ENCODE measurements at places on chromosomes 5 and 9.

- no peak for DNase-seq
Measured at GRCh38 chr5:8576178-8576577, 707.2 kb downstream of the MTRR start.

DNA sequence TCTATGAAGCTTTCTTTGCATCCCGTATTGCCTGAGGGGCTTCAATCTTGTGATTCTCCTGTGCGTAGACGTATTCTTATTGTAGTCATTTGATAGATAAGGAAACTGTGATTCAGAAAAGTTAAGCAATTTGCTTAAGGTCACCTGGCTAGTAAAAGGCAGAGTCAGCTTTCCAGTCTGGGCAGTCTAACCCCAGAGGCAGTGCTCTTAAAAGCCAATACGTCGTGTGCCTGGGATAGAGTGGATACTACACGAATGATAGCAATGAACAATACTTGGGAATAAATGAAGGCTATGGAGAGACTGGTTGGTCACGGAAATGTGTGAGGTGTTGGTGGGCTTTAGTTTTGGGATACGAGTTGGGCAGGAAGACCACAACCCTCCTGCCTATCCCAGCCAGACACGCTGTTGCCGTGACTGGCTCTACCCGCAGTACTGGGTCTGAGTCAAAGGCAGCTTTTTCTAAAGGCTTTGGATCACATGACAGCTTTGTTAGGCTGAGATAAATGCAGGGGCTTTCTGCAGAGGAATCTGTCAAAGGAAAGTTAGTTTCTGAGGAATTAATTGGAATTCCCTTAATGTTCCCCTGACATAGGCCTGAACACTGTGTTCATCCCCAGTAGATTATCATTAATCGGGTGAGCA is 302.6 kb downstream of the KIF4B start:
- DNase-seq, result no peak

DNA sequence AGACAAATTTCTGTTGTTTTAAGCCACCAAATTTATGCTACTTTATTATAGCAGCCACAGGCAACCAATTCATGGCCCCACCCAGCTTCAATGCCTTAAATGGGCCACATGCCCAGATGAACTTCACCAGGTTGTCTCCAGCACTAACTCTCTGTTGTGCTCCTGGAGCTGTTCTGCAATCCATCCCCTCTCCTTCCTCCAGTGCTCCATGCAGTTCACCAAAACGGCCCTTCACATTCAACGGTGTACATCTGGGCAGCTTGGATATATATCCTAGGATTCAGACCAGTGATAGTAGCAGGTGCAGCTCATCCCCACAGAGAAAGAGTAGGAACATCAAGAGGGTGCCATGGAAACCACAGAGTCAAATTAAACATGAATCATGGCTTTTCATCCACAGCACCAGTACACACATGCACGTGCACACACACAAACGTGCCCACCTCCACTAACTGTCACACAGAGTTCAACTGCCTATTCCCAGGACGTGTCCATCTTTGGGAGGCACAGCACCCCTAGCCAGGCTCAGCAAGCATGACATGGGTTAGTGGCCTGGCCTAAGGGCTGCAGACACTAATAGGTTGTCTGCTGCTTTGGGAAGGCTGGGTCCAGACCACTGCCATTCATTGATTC is 134.5 kb downstream of the MED10 start:
- no peak for DNase-seq

DNA sequence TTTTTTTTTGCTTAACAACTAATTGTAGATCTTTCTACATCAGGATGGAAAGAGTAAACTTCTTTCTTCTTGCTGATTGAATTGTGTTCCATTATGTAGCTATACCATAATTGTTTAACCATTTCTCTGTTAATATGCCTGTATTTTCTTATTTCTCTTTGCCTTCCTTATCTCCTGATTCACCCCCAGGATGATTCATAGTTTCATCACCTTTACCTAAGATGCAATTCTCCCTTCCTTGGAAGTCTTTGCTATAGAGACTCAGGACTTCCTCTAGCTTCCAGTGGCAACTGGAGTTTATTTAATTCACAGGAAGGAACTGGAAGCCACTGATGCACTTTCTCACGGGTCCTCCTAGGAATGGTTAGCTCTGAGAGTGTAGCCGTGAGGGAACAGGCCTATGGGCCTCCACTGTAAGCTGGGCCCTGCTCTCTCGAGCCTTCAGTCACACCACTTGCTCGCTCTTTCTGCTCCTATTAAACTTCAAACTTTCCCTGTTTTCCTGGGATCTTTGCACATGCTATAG is 83.1 kb downstream of the FGF1 start:
- DNase-seq, result no peak

GRCh38 chr5:180824630-180825476 is 22.2 kb upstream of the MGAT1 start:
- no peak for DNase-seq

GRCh38 chr9:35110327-35110761 is 5.3 kb downstream of the ATOSB start:
- peak; percentile 8 for DNase-seq

- DNase-seq, result no peak
Measured at GRCh38 chr9:96423985-96424336, 5.8 kb upstream of the ZNF367 start.

DNA sequence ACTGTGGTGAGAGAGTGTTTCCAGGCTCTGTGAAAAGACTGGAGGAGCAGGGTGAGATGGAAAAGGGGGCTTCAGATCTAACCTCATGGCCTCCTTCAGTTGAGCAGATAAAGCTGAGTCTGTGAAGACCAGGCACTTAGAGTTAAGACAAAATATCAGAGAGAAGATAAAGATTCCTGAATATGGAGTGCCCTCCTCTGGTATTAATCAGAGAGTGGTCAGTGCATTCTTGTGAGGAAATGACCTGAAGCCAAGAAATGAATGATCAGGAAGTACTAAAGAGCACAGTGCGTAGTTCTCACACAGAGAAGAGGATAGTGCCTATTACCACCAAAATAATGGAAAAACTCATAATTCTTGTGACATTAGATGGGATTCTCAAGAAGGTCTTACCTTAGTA is 1417.0 kb upstream of the ACO1 start:
- DNase-seq, result no peak

DNA sequence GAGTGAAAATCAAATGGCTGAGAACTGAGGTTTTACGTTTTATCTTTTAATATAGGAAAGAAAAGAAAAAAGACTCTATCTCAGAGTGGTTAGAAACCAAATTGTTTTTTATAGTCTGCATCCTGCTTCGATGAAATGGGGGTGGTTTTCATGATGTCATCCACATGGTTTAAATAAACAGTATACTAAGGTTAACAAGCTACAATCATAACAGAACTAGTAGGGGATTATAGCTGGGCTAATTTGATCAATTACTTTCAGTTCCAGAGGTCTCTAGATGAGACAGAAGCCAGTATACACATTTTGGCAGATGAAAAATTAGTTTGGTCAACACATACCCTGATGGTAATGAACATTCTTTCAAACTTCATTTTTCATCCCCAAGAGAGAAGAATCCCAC is 106.3 kb upstream of the SNX2 start:
- no peak for DNase-seq

DNA sequence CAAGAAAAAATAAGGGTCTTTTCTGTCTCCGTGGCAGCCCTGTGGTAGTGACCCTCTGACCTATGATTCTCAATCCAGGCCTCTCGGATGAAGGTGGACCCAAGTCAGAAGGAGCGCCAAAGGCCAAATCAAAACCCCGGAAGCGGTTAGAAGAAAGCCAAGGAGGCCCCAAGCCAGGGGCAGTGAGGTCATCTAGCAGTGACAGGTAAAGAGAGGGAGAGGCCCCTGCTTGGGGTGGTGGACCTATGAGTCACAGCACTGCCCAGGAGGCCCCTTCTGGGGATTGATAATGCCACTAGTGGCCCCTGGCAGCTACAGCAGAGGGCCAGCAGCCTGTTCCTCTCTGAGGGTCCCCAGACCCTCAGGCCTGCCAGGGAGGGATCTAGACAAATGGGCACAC is 6.4 kb upstream of the SLC2A8 start:
- DNase-seq, result no peak

GRCh38 chr5:180353980-180354452 is 880 bp upstream of the GFPT2 start:
- no peak for DNase-seq

- no peak for DNase-seq
Measured at GRCh38 chr9:2132484-2133082, 117.4 kb downstream of the SMARCA2 start.

DNA sequence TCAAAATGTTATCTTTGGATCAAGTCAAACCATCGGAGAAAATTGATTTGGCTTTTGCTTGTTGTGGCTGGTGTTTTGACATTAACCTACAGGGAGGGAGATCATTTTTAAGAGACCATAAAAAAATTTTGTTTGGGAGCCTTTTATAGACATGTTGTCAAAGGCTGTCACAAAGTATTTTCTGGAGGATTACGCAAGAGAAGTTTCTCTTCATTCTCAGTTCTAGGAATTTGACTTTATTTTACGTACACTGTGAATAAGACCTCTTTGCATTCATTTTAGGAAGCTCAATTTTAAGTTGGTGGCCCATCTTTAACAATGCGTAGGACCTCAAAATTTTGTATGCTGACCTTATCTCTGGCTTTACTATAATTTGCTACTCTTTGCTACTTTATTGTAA is 50.2 kb upstream of the SLC44A1 start:
- DNase-seq, result no peak

- no peak for DNase-seq
Measured at GRCh38 chr9:103615994-103616393, 478.1 kb upstream of the SMC2 start.
